ENCODE measurements at places on chromosomes 7 and 10.

DNA sequence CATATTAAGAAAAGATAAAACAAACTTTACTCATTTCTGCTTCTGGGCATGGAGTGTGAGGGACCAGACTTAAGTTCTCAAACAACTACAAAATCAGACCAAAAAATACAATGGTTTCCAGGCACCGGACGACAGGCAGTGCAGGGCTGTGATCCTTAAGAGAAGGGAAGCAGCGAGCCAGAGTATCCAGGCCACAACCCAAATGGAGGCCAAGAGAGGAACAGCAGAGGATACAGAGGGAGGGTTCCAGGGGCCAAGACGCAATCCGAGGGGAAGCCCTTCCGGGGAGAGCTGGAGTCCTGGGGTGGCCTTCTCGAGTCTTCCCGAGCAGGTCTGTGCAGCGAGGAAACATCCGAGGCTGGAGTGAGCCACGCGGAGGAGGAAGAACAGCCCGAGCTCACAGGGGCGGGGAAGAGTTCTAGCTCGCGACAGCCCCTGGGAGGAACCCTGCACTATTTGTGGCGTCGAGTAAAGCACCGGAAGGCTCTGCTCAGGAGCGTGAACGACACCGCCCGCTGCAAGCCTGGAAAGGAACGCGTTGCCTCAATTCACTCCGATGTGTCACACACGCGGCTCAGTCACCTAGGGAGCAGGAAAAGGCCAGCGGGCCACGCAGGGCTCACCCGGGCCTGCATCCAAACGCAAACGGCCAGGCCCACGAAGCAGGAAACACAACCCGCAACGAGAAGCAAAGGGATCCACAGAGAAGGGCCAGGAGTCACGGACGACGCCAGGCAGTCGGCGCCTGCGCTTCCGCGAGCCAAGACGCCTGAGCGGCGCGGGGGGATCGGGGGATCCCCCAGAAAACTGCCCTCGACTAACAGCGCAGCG lies 933 bp upstream of the RNF32 start:
- no peak for DNase-seq

- no peak for DNase-seq
Measured at GRCh38 chr7:142231716-142232115, 26.1 kb downstream of the PRSS58 start.

DNA sequence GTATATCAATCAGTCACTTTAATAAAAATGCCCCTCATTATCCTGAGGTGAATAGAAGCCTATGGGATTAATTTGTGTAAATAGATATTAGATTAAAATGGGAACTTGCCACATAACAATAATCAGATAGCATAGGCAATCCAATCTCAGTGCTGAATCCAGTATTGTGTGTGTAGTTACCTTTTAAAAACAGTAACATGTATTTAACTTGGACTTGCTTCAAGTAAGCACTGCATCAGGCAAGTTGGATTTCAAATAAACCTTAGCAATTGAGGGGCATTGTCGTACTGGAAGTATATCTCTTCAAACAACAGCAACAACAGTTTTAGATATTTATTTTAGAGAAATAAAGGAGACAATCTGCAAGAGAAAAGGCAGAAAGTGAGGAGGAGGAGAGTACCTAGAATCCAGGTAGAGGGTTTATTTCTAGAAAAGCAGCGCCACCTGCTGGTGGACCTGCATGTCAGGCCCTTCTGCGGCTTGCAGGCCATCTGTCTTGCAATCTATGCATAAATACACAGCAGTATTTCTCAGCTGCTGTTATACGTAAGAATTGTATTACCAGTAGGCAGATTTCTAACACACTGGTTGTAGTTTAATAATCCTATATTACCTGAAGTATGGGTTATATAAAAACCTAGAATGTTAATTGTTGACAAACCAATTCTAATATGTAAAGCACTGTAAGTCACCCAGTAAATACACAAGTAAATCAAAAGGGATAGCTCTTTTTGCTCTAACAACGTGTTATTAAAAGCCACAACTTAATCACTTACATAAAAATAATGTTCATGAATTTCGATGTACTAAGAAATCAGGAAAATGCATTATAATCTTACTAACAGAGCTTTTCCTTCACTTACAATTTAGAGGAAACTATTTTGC lies 652.8 kb downstream of the KCNMA1 start:
- peak; percentile 21 for DNase-seq

DNA sequence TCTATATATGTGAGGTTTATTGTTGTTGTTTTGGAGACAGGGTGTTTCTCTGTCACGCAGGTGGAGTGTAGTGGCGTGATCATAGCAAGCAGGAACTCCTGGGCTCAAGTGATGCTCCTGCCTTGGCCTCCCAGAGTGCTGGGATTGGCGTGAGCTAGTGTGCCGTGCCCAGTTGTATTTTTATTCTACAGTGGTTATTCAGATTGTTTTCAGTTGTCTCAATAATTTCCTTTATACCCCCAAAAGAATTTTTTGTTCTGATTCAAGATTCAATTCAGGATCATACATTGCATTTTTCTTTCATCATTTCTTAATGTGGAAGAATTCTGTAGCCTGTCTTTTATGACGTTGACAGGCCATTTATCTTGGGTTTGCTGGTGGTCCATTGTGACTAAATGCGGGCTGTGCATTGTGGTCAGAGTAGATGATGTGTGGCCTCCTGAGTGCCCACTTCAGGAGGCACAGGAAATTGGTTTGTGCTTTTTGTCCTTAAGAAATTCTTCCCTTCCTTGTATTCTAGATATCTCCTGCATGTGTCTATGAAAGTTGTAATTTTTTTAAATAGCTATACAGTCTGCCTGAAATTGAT lies 22.9 kb downstream of the RBM33 start:
- DNase-seq: no peak

DNA sequence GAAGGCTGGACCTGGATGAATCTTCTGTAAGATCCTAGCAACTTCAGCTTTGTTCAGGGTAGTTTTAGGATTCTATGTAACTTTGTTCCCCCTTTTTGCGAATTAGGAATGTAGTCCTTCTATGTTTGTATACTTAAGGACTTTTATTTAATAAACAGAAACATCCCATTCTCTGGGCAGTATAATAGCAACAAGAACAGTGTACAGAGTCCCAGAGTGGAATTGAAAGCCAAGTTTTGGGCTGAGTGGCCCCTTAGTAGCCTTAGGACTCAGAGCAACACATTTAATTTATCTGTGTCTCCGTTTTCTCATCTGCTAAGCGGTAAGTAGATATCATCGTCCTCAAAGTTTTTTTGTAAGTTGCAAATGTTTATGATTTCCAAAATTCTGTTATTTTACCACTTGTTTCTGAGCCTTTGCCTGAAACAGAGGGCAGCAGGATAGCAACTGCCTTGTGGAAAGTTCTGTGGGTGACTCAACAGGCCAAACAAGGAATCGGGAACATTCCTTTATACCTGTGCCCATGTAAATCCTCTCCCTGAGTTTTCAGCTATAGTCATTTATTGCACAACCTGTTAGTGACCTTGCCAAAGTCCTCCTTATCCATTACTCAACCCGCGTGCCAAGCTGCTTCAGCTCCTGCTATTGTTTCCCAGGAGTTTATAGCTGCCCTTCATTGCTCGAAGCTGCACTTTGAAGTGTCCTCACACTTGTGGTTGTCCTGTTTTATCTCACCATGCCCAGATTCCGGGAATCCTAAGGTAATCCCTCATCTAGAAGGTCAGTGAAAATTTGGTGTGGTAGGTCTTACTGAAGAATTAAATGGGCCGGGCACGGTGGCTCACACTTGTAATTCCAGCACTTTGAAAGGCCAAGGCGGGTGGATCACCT lies 199.1 kb upstream of the AHR start:
- DNase-seq: no peak

DNA sequence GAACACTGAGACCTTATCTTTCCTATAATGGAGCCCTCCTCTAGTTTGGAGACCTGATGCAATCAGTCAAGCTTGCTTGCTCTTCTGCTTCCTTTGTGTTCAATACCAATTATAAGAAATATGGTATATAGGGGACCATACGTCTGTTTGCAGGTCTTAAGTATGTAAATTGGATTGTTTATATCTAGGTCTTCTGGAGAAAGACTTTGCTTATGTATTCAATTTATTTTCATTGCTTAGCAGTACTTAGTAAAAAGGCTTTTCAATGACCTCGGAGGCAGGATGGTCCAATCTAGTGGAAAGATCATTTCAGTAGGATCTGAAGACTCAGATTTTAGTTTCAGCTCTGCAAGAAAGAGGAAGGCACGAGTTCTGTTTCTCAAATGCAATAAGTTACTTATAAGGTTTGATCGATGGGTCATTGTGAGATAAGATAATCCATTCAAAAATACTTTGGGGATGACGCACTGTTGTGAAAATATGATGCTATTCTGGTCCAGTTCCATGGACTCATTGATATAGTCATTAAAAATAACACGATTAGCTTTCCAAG lies 571.6 kb downstream of the SH2D4B start:
- no peak for DNase-seq

- peak; percentile 62 for DNase-seq
Measured at GRCh38 chr7:37352974-37353948, 95.4 kb downstream of the ELMO1 start.

- DNase-seq: peak; percentile 12
Measured at GRCh38 chr10:17454161-17455014, at the start of gene ST8SIA6. Gene ST8SIA6, minus strand, starts transcription at chr10:17454595. Its CDS starts 340 bp downstream, at chr10:17454255.

DNA sequence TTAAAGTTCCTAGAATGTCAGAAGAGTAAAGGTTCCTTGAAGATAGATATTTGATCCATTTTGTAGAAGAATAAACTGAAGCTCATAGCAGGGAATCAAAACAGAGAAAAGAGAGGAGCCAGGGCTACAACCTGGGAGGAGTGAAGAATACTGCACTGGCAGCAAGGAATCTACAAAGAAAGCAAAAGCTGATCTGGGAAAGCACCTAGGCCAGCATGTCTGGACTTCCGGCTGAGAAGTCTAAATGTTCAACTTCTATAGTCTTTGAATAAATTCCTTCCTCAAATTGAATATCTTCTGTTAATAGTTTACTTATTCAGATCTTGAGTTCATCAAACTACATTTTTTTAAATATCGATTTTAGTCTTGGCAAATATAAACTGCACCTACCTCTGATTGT lies 78.2 kb downstream of the VPS41 start:
- no peak for DNase-seq

- DNase-seq: no peak
Measured at GRCh38 chr10:118349235-118349634, 7.1 kb upstream of the FAM204A start.

- no peak for DNase-seq
Measured at GRCh38 chr10:32315424-32315823, 31.5 kb downstream of the EPC1 start.

DNA sequence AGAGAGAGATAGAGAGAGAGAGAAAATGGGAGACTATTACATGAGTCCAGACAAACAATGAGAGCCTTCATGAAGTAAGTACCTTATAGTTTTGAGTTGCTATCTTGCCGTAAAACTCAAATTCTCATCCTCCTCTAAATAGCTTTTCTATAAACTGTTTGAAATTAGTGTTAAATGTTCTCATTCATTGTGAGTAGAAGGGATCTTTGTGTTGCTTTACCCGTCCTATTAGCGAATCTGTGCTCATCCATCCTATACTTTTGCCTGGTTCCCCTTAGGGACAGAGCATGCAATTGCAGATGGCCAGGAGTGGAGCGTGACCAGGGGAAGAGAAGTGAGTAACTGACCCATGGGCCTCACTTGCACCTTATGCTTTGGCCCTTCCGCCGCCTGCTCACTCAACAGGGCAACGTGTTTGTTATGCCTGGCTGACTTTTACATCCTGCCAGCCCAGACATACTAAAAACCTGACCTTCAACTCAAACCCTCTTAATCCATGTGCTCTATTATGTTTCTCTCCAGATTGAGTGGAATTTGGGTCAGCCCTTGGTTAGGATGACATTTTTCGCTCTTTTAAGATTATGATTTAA lies 244.2 kb upstream of the YAE1 start:
- DNase-seq: no peak

DNA sequence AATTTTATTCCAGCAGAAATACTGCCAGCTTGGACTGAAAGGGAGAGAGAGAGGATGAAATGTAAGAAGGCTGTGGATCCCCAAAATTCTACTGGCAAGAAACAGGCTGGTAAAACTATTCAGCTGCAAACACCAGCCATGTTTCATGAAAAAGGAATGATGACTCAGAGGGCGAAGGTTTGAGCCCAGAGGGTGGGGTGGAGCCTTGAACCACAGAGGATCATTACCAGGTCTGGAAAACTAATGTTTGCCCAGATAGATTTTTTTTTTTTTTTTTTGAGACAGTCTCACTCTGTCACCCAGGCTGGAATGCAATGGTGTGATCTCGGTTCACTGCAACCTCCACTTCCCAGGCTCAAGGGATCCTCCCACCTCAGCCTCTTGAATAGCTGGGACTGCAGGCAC lies 41.7 kb upstream of the NRF1 start:
- DNase-seq: no peak

DNA sequence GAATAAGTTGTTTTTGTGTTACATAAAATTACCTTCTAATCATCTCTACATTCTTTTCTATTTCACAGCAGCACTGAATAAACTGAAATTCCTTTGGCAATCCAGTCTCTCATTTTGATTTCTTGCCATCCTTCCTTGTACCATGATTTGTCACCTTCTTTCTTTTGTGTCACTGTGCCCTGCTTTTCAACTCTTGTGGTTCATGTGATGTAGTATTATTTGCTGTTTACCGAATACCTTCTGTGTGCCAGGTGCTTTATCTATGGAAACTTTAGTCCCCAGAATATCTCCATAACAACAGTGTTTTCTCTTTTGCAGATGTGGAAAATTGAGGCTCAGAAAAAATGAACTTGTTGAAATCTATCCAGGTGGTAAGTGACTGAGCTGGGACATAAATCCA lies 220.3 kb downstream of the STK31 start:
- no peak for DNase-seq

- DNase-seq: no peak
Measured at GRCh38 chr10:2978574-2979273, 88.6 kb upstream of the PFKP start.

DNA sequence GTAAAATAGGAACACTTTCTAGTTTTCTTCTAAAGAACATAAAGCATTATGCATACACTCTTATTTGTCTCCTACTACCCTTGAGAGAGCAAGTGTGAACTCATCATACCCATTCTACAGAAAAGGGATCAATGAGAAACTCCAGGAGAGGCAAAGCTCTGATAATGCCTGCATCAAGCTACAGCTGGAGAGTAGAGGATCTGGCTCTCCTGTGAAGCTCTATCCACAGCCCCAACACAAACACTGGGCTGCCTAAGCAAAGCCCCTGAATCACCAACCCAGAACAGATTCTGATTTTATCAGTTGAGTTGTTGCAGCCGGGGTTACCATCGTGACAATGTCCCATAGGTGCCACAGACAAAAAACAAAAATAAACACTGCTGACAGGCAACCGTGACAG lies 74.9 kb downstream of the NUDCD3 start:
- DNase-seq: no peak

DNA sequence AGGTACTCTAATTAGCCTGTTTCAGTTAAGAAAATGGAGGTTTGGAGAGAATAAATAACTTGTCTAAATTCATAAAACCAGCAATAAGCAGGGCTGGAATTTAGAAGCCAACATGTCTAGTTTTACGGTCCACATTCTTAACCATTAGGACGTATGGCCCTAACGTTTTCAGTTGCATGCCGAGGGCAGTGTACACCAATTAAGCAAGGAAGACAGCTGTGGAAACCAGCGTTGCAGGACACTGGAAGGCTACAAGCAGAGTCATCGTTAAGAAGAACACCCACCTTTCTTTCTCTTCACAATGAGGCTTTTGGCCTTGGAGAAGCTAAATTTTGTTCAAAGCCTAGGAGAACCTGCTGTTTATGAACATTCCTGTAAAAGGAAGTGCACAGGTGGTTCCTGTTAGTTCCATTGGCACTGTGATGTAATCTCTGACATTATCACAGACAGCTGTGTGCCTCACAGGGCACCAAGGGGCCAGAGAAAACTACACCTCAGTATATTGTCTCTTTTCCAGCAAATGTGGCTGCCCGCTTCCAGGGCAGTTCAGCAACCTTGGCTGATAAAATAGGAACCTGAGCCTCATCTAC lies 21.0 kb downstream of the MPP7 start:
- DNase-seq: no peak
